PC-3 (cell line): ENCODE measurements at places on chromosomes 11 and 22. TPM values are rescaled to one million over a fixed set of nuclear protein-coding genes. Genes with fewer than 3 reads are reported as not detected.

- no peak for DNase-seq
Observed at GRCh38 chr11:76797341-76798201, 14.4 kb downstream of the TSKU start.

- peak; percentile 85 for DNase-seq
Observed at GRCh38 chr11:121829159-121829643, 286.8 kb downstream of the BLID start.

DNA sequence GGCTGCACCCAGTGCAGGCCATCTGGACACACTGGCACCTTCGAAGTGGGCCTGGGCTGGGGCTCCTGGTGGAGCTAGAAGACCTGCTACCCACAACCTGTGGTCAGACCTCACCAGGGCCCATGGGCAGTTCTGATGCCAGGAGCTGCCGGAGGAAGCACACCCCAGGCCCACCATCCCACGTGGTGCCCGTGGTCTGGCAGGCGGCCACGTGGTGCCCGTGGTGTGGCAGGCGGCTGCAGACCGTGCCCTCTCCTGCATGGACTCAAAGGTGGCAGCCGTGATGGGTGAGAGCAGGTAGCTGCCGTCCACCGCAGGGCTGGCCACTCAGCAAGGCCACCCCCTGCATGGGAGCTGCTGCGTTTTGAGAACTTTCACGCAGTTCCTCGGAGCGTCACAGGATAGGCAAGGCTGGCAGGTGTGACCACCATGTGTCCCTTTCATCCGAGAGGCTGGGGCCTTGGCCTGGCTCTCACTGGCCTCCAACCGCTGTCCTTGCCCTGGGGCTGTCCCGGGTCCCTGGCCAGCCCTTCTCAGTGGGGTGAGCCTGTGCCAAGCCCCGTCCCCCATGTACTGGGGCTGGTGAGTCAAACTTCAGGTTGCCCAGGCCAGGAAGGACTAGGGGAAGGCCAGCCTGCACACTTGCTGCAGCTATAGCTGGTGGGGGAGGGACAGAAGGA, 3.9 kb upstream of the IL17REL start:
- no peak for DNase-seq

GRCh38 chr22:37681001-37681424, 5.1 kb upstream of the NOL12 start:
- DNase-seq, result peak; percentile 7

DNA sequence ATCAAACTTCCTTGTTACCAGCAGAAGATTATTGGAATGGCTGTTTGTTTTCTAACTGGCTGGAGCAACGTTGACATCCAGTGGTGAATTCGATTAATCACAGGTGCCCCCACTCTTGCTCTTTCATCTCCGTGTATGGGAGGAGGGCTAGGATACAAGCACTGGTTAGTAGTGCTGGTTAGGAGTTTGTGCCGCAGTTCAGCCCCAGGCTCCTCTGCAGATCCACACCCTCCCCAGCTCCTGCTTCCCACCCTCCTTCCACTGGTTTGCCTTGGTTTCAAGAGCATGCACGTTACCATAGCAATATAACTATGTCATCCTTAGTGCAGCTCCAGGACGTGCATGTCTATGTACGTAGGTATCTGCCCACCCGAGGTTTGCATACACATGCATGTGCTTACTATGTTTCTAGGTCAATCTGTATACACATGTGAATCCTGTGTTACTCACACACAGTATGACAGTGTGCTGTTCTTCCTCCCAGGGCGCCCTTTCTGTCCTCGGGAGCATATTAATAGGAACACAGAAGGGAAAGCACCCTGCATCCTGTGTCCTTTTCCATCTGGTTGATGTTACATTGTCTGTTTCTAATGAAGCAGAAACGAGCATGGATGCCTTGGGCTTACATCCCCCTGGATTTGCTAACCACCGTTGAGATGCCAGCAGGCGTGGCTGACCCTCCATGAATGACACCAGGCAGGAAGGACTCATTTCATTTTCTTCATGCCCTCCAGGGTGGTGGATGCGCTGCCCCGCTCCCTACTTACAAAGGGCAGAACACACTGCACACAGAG, 539.3 kb downstream of the OPCML start:
- no peak for DNase-seq

- no peak for DNase-seq
Observed at GRCh38 chr11:98772893-98773292, 247.9 kb upstream of the CNTN5 start.

- no peak for DNase-seq
Observed at GRCh38 chr11:88511006-88511405, 173.5 kb upstream of the CTSC start.

GRCh38 chr11:11740836-11741235, 100.9 kb upstream of the USP47 start:
- no peak for DNase-seq

- DNase-seq, result no peak
Observed at GRCh38 chr11:47376107-47376524, 2.2 kb downstream of the SPI1 start.

The YPEL1 gene
- total RNA-seq, result 0.23 and 3.2 TPM in 2 replicates

The PPM1F gene
- total RNA-seq, result 40.4 and 46.2 TPM in 2 replicates

The AIFM3 gene
- total RNA-seq, result 0.98 and 1.5 TPM in 2 replicates

The PIWIL4 gene
- total RNA-seq, result 0.15 and 0.17 TPM in 2 replicates
